Activated T-cell treated with anti-CD3 and anti-CD28 coated beads, Interleukin-2, amount 50 U/mL, for 1 hour (primary cell): ENCODE measurements at places on chromosomes 5 and 9.

GRCh38 chr5:6632324-6632887 lies 438 bp downstream of the NSUN2 start:
- DNase-seq, result no peak

- DNase-seq, result no peak
These were observed 124.2 kb upstream of the GAS1 start for GRCh38 chr9:87071473-87071872.

DNA sequence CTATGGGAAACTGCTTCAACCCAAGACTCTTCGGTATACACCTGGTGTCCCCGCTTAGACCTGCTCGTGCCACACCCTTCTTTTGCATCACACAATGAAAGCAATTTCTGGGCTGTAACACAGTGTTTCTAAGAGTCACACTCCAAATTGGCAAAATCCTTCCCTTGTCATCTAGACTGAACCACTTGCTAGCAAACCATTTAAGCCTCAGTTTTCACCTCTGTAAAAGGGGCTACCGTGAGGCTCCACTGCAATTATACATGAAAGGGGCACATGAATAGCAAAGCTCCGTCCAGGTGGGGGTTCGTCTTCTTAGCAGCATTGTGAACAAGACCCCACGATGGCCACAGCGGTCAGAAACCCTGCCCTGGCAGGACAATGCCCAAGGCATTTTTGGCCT lies 166.8 kb downstream of the PAX5 start:
- DNase-seq, result no peak

DNA sequence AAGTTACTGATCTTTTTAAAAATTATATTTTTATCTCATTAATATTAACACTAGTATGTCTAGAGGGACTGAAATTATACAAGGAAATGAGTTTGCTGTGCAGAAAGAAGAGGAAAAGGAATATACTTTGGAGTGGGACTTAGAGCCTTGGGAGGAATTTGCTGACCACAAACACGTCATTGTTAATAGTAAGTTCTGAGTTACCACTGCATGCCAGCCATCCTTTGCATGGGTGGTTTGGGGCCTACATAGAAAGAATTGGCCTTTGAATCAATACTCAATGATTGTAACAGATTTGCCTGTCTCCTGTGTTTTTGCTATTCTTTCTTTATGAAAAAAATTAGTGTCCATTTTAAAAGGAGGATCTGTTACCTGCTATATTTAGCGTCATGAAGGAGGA lies 232.6 kb upstream of the TNC start:
- no peak for DNase-seq

DNA sequence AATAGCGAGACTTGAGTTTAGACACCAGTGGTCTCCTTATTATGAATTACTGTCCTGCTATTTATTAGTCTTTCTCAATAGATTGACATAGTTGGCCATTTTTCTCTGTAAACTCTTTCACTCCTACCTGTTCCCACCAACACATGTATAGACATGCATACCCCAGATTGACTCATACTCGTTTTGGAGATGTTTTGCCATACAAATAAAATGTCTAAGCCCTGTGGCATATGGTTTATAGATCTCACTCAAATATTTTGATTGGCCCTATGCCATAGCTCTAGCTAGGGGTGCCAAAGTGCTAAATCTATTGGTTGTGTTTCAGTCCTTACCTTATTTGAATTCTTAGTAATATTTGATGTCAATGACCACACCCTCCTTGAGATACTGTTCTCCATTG lies 42.3 kb downstream of the CAMK4 start:
- DNase-seq, result no peak
